ENCODE measurements at places on chromosomes 11 and 22.

DNA sequence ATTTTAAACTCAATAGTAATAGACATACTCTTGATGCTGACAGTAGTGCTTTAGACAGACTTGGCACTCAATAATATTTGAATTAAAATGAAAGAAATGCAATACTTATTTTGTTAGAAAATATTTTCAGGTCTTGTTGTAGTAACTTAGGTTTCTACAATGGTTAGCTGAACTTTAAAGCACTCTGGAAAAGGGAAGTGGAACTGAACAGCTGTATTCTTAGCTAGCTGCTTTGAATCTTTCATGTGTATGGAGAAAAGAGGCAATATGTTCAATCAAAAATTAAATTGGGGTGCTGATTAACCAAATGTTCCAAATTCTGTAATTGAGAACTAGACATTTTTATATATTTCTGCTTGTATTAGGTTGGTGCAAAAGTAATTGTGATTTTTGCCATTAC is 517.9 kb upstream of the RAG2 start:
- no peak for DNase-seq

- DNase-seq = no peak
Measured at GRCh38 chr11:135061166-135061565, 649.1 kb upstream of the B3GAT1 start.

DNA sequence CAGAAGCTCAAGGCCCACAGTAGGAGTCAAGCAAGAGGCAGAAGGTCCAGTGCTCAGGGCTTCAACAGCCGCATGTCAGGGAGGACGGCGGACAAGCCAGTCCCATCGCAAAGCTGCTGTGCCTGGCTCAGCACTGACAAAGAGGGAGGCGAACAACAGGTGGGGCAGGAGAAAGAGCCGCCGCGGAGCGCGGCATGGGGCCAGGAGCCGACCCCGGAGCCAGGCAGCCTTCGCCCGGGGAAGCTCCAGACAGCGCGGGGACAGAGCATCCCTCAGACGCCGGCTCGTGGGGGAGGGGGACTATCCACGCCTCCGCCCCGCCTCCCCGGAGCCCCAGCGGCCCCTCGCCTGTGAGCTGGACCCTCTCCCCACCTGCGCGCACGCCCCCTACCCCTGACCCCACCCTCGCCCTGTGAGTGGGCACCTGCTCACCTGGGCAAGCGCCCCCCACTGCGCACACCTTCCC is 369 bp downstream of the DHCR7 start:
- DNase-seq = peak; percentile 9

DNA sequence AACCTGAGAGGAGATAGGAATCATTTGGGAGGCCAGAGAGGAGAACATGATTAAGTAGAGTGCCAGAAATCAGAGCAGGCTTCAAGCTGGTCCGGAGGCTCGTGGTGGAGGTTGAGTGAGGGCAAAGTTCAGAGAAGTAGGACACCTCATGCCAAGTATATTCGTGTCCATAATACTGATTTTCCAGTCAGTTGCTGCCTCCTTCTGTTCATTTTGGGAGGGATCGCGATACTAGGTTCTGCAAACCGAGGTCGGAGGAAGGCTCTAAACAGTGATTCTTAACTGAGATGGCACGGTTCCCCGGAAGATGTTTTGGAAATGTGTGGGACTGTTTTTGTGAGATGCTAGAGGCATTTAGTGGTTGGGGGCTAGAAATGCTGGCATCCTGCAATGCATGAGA is 13.6 kb upstream of the CD3E start:
- DNase-seq = peak; percentile 3

DNA sequence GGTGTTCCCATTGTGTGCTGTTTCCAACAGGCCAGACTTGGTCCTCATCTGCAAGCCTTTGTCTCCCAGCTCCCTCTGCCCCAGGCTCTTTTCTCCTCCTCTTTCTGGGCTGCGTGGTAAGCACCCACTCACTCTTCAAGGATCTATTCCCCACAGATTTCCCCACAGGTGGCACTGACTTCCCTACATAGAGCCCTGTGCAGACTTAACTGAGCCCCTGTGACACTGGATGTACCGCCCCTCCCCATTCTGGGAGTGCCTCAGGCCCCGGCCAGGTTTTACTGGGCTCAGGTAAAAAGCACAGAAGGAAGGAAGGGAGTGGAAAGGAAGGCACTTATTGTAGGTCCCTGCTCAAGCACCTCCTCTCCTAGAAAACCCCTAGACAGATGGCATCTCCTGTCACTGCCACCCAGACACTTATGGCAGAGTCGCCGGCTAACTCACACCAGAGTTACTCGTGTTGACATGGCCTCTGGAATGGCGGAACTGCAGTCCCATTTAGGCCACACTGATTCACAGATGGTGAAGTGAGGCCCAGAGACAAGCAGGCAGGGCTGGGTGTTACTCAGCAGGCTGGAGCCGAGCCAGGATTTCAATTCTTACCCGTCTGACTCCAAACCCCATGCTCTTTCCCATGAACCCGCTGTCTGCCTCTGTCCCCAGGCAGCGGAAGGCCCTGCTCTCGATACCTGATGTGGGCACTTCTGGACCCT is 47.2 kb downstream of the LRRC32 start:
- peak; percentile 80 for DNase-seq

DNA sequence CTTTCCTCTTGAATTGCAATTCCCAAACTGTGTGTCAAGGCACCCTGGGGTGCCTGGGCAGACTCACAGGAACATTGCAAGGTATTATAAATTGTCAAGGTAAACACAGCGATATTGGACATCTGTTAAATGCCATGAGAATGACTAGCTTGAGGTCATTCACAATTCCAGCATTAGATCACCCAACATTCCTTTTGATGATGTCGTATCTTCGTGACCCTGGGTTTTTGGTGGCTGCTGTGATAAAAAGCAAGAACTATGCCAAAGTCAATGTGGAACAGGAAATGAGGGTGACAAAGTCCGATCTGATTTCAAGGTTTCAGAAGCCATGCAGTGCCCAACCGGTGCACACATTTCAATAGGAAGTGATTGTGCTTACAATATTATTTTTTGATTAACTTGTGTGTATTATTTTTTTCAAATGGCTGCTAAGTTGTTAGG is 458.4 kb downstream of the MIAT start:
- DNase-seq = no peak

GRCh38 chr22:33108037-33108436 is 49.9 kb upstream of the SYN3 start:
- DNase-seq = no peak

- DNase-seq = no peak
Measured at GRCh38 chr11:110297726-110298300, 1.4 kb upstream of the RDX start.

GRCh38 chr11:26993965-26994457 is at the start of gene FIBIN:
Gene FIBIN (plus strand): TSS chr11:26994112. CDS start chr11:26994527, 415 bp downstream.
- DNase-seq = peak; percentile 92

DNA sequence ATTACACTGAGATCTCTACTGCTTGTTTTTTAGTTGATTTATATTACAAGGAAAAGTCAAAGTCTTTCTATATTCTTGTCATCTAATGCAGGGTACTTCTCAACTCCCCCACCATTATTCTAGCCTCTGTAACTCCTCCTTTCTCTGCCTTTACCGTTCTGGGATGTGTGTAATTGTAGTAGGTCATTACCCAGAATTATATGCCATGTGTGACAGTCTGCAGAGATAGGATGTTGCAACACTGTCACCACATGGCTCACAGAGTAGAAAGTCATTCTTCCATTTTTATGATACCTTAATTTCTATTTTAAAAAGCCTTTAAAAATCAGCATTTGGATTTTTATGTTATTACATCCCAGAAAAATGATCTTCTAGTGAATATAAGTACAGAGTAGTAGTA is 32.7 kb downstream of the ZNF143 start:
- no peak for DNase-seq

- no peak for DNase-seq
Measured at GRCh38 chr11:112949781-112950575, 11.2 kb upstream of the NCAM1 start.

GRCh38 chr22:38303974-38304373 is 13.3 kb downstream of the CSNK1E start:
- DNase-seq = no peak

DNA sequence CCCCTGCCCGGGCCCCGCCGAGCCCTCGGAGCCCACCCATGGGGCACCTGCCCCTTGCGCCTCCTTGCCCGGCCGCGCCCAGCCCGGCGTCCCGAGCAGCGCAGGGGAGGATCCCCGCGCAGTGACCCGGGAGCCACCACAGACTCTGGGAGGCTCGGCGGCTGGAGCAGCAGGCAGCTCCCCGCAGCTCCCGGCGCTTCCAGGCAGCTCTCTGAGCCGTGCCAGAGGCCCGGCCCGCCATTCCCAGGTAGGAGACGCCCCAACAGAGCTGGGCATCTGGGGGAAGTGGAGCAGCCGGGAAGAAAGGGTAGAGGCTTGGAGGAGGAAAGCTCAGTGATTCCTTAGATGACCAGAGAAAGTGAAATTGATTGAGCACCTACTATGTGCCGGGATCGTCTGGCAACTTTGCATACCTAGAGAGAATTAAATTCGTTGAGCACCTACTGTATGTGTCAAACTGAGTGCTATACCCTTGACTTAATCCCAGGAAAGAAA is 670 bp downstream of the RASD2 start:
- no peak for DNase-seq

Data from HCEC 1CT (cell line).